ENCODE measurements at places on chromosomes 3 and 15.
A peak's percentile ranks its signal among the peaks of the same experiment; 100 is the strongest.

GRCh38 chr3:168512802-168513201 is 417.1 kb upstream of the GOLIM4 start:
- no peak for DNase-seq

DNA sequence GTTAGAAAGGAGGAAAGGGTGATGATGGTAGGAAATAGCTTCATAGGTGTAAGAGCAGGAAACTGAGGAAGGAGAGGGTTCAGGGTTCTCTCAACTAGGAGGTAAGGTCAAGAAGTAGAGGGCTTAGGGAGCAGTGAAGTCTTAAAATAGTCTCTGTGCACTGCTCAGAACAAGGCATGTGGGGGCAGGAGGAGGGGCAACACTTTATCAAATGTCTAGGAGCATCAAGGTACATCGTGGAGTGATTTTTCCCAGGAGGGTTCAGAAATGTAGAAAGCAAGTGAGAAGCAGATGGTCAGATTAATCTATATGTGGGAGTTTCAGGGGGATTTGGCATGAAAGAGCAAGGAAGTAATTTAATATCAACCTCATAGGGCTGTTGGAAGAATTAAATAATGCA is 58.8 kb downstream of the TNIK start:
- DNase-seq = no peak

DNA sequence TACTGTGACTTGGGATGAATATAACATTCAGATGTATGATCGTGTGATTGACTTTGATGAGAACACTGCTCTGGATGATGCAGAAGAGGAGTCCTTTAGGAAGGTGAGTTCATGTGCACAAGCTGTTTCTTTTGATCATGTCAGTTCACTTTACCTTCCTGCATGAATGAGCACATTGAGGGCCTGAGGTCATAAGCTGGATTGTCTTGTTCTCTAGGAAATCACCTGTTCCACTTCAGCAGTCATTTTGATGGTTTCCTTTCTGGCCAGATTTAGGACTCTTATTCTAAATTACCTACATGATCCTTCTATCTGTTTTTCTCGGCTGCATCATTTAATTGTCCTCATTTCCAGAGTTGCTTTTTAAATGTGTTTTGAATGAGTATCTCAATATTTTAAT is 4.1 kb downstream of the RCN2 start:
- no peak for DNase-seq

GRCh38 chr3:160163229-160163878 is 61.9 kb upstream of the C3orf80 start:
- no peak for DNase-seq

DNA sequence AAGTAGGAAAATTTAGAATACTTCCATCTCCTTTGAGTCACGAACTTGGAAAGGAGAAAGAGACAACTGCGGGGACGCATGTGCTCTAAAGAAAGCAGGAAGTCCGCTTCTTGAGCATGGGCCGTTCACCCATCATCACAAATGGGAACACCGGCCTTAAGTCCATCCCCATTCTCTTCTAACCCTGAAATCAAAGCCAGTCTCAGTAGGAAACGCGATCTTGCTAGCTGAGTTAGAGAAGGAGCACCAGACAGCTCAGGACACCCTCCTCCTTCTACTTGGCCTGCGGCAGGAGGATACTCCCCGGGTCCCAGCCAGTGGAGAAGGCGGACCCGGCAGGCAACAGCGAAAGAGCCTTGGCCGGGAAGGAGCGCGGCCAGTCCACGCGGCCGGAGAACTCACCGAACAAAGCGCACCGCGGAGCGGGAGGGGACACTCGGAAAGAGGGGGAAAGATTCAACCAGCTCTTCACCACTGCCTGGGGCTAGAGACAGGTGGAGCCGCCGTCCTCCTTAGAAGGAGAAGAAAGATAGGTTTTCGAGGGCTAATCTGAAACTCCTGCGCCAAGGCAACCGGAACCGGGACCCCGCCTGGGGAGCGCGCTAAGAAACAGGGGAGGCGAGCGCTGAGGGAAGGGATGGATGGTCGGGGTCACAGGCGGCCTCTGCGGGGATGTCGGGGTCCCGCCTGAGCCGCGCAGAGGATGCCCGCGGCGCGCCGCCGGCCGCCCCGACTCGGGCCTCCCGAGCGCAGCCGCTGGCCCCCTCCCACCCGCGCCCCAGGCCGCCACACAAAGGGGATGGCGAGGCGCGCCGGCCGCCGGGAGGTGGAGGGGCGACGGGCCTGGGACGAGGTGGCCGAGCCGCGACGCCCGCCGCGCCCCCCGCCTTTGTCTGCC is 818 bp downstream of the SLC4A7 start:
- DNase-seq = peak; percentile 11

- DNase-seq = no peak
Measured at GRCh38 chr3:31124373-31124772, 229.9 kb upstream of the GADL1 start.

DNA sequence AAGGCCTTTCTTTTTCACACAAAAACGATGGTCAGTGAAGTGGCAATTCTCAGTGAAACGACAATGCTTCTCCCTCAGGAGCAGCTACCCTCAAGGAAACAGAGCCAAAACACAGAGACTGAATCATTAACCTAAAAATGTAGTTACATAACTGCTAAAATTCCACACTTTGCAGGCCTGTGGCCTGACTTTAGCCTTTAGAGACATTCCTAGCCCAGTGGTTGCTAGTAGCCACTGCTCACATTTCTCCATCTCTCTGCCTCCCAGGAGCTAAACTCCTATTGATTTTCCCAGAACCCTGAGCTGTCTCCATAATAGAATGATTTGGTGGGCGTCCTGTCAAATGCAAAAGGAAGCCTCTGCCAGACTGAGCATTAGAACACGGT is 630.1 kb upstream of the KCNMB2 start:
- DNase-seq = no peak

- DNase-seq = no peak
Measured at GRCh38 chr15:57306944-57307411, 69.3 kb upstream of the CGNL1 start.

- DNase-seq = no peak
Measured at GRCh38 chr15:42141795-42142667, 14.4 kb downstream of the PLA2G4F start.
